ENCODE measurements at places on chromosomes 2 and 18. TPM values are rescaled to one million over a fixed set of nuclear protein-coding genes. Genes with fewer than 3 reads are reported as not detected.

GNLY gene
- total RNA-seq = not detected

MYOM1 gene
- total RNA-seq = 1.8 TPM

SERPINB4 gene
- total RNA-seq = not detected

DNA sequence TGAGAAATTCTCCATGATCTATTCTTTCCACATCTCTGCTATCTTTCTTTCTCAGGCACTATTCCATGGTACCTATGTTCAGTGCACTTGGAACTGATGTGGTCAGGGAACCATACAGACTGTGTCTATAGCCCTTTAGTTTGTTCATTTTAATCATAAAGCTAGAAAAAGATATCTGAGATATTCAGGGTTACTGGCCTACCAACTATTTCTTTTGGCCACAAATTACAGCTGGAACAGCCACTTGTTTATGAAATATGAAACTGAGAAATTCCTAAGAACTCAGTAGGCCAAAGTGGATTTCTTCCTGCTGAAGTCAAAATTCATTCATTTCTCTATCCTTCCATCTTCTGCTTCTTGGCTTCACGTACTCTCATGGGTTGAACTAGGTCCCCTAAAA is 22.8 kb upstream of the LYPD1 start:
- H3K27me3 ChIP-seq = no peaks in the 10 kb centered on the region
- no peak overlapping the region for H3K4me3 ChIP-seq
- no peak for DNase-seq

GRCh38 chr2:26284132-26284531 is 39.4 kb downstream of the HADHB start:
- H3K27me3 ChIP-seq = no peaks in the 10 kb centered on the region
- no peak overlapping the region for H3K4me3 ChIP-seq
- peaks cover 4% of the 10 kb centered on the region for H3K4me1 ChIP-seq
- H3K27ac ChIP-seq = no peak overlapping the region

DNA sequence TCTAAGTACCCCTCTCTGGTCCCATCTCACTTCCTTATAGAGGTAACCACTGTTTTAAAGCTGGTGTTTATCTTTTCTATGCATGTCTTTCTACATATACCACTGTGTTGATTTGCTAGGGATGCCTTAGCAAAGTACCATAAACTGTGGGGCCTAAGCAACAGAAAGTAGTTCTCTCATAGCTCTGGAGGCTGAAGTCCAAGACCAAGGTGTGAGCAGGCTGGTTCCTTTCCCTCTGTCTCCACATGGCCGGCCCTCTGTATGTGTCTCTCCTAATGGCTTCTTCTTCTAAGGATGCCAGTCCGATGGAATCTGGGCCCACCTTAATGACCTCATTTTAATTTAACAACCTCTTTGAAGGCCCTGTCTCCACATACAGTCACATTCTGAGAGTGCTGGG is 40.8 kb upstream of the ROCK2 start:
- no peak overlapping the region for H3K27ac ChIP-seq
- no peak overlapping the region for H3K4me3 ChIP-seq
- H3K36me3 ChIP-seq = no peaks in the 10 kb centered on the region
- peaks cover 27% of the 10 kb centered on the region for H3K4me1 ChIP-seq
- no peaks in the 10 kb centered on the region for H3K27me3 ChIP-seq
- no peak for DNase-seq

DNA sequence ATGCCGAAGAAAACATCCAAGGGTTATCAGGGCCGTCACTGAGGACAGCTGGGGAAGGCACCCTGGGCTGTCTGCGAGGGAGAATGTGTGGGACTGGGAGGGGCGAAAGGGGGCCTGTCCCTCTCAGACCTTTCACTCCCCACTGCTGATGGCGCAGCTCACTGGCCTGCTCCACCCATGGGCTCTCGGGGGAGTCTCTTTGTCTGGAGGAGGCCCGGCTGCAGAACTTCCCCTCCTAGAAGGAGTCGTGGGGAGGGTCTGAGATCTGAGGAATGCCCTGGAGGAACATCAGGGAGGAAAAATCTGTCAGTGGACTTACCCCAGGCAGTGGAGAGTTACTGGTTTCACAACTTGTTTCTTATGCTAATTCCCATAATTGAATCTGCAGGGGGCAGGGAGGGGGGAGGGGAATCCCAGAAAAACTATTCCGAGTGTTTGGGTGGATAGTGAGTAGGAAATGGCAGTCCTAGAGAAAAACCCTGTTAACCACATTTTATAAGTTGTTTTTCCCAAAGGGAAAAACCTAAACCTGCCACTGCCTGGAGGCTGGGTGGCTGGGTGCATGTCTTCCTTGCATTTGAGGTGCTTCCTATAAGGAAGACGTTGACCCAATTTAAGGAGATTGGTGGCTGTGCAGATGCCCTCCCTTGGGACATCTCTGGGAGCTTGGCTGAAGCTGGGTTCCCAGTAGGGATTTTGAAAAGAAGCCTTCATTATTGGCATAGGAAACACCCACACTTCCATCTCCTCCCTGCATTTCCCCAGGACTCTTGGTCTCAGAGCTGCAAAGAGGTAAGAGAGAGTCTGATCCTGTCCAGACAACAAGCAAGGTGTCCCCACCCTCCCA is 11.7 kb upstream of the SEMA4C start:
- no peaks in the 10 kb centered on the region for H3K27me3 ChIP-seq
- H3K4me3 ChIP-seq = no peak overlapping the region
- no peak for DNase-seq

- H3K27me3 ChIP-seq = peaks cover 3% of the 10 kb centered on the region
- no peak overlapping the region for H3K4me3 ChIP-seq
- H3K27ac ChIP-seq = no peak overlapping the region
- no peaks in the 10 kb centered on the region for H3K4me1 ChIP-seq
- DNase-seq = peak; percentile 27
- H3K36me3 ChIP-seq = no peaks in the 10 kb centered on the region
Observed at GRCh38 chr2:10537522-10538199, 89.5 kb upstream of the ODC1 start.

GRCh38 chr2:145287736-145288135 is 767.8 kb upstream of the ZEB2 start:
- DNase-seq = no peak
- H3K4me1 ChIP-seq = peaks cover 7% of the 10 kb centered on the region
- H3K27me3 ChIP-seq = no peaks in the 10 kb centered on the region
- no peak overlapping the region for H3K4me3 ChIP-seq
